ENCODE measurements at places on chromosomes 1 and 21.

- DNase-seq, result no peak
Measured at GRCh38 chr1:175841738-175842187, 98.4 kb upstream of the TNR start.

GRCh38 chr1:235401251-235401650 lies 34.0 kb downstream of the TBCE start:
- no peak for DNase-seq

DNA sequence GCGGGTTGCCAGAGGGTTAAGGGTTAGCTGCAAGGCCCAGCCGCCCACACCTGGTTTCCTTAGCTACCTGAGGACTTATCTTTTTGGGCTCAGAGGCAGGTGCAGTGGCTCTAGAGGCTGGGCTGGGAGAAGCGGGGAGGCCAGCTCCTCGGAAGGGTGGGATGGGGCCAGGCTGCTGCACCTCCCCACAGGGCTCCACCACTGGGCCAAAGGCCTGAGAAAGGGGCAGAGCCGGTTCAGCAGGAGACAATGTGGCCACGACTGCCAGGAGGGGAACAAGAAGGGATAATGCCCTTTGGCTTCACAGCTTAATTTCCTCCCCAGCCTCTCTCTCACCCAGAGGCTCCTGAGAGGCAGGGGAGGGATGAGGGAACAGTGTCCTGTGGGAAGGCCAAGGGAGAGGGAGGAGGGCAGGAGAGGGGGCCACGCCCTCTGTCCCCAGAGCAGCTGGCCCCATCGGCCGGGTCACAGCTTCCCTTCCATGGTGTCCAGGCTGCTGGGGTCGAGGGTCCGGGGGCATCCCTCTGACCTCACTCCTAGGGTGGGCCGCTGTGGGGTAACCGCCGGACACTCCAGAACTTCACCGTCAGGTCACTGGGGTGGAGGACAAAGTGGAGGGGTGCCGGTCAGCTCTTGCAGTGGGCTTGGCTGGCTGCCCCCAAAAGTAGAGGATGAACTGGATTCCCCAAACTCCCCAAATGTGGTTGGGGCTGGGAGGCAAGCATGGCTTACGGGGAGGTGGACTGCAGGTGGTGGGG lies 50.4 kb downstream of the KIF21B start:
- DNase-seq, result no peak

DNA sequence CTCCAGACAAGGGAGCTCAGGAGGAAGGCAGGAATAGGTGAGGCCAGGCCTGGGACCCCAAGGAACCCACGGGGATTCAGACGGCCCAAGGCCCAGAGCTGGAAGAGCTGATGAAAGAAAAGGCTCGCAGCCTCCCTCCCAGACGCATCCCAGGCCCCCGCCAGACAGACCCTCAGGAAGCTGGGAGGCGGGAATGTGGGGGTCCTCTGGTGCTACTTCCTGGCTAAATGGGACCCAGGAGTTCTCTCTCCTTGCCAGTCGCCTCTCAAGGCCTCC lies 430 bp downstream of the FBXO2 start:
- no peak for DNase-seq

DNA sequence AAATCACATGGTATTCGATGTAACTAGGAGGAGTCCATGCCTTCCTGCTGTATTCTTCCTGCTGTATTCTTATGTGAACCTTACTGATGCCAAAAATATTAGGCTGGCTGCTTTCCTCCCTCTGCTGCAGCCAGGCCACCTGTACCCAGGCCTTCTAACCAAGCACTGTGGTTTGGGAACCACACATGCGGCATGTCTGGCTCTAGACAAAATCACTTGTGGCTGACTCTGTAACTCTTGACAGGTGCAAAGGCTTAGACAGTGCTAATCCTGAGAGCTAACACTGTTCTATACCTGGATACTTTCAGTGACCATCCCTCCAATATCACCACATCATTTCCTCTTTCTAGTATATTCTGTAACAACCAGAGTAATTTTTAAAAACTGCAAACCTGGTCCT lies 67.7 kb downstream of the PCP4 start:
- DNase-seq, result no peak

GRCh38 chr1:7572654-7573152 lies 198.4 kb upstream of the VAMP3 start:
- no peak for DNase-seq

DNA sequence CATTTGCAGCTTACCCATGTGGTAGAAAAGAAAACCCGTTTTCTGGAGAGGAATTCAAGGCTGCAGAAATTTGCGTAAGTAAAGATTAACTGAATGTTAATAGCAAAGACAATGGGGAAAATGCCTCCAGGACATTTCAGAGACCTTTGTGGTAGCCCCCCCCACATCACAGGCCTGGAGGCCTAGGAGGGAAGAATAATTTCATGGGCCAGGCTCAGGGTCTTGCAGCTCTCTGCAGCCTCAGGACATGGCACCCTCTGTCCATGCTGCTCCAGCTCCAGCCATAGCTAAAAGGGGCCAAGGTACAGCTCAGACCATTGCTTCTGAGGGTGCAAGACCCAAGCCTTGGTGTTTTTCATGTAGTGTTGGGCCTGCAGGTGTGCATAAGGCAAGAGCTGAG lies 92.7 kb upstream of the ZNF678 start:
- no peak for DNase-seq
